IMR-90 (cell line): ENCODE measurements at places on chromosomes 12 and 14. TPM values are rescaled to one million over a fixed set of nuclear protein-coding genes. Genes with fewer than 3 reads are reported as not detected.
A peak's percentile ranks its signal among the peaks of the same experiment; 100 is the strongest.

Gene REM2
- under 0.01 TPM in 2 replicates for total RNA-seq

Gene OASL
- total RNA-seq, result under 0.01 TPM in 2 replicates

Gene NTS
- total RNA-seq, result not detected in 2 replicates

GRCh38 chr14:85996551-85996950, 466.6 kb downstream of the FLRT2 start:
- H3K27me3 ChIP-seq, result no peaks in the 10 kb centered on the region
- no peaks in the 10 kb centered on the region for H3K36me3 ChIP-seq
- no peak overlapping the region for H3K4me3 ChIP-seq
- no peaks in the 10 kb centered on the region for H3K4me1 ChIP-seq
- H3K27ac ChIP-seq, result no peak overlapping the region

- no peak for DNase-seq
- H3K4me1 ChIP-seq, result no peaks in the 10 kb centered on the region
- no peak overlapping the region for H3K4me3 ChIP-seq
- no peak overlapping the region for H3K27ac ChIP-seq
These were observed 9.8 kb upstream of the KRT73 start for GRCh38 chr12:52628111-52628507.

DNA sequence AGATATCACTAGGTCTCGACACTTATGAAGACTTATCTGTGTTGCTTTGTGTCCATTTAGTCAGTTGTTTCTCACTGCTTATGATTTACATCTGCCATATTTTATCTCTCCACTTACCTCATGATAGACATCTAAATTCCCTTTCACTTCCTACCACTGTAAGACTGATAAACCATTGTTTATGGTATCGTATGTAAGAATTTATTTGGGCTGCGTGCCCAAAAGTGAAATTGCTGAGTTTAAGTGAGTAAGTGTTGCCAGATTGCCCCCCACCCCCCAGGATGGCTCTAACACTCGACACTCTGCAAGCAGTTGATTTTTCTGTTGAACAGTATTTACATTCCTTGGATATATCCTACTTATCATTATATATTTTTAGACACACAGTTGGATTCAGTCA, 69.9 kb upstream of the MON2 start:
- DNase-seq, result peak; percentile 74
- no peaks in the 10 kb centered on the region for H3K4me1 ChIP-seq
- H3K36me3 ChIP-seq, result peaks cover 16% of the 10 kb centered on the region
- H3K4me3 ChIP-seq, result no peak overlapping the region
- no peak overlapping the region for H3K27ac ChIP-seq

DNA sequence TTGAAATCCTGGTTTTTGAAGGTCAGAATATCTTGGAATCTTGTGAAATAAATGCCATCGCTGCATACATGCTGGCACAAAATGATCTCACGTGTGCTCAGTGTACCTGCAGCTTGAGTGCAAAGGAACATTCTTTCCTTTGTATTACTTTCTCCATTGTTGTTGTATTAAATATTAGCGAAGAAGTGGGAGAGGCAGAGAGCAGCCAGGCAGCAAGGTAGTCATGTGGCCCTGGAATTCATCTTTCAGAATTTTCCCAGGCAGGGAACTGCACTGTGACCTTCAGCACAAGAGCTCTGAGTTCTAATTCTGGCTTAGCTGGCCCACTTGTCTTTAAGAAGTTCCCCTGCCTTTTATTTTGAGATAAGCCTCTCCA, 145.5 kb downstream of the PRKCH start:
- H3K4me3 ChIP-seq, result no peak overlapping the region
- peaks cover 38% of the 10 kb centered on the region for H3K4me1 ChIP-seq
- no peak for DNase-seq
- H3K36me3 ChIP-seq, result no peaks in the 10 kb centered on the region
- no peaks in the 10 kb centered on the region for H3K27me3 ChIP-seq

DNA sequence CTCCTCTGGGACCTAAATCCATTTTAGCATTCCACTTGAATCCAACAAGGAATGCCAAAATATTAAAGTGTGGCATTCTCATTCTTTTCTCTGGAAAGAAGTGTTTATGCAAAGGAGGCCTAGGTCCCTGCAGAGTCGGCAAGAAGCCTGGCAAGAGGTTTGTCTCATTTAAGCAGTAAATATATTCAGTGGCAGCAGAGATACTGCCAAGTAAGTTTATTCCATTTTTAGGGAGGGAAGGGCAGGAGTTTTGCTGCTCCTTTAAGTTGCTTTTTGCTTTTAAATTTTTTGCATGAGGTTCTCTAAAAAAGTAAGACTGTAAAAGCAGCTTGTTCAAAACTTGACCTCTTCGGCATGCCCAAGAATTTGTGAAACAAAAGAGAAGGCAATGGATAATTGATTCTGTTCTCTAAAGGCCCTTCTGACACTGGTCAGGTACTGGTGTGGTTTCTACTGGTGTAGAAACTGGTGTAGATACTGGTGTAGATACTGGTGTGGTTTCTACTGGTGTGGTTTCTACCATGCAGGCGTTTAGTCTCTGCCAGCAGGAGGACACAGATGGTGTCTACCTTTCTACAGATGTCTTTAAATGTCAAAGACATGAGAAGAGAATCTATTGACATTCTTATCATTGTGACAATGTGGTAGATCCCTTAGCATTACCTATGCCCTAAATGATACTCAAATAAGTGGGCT, 107.3 kb downstream of the SAMD4A start:
- no peaks in the 10 kb centered on the region for H3K27me3 ChIP-seq
- no peak for DNase-seq
- H3K4me1 ChIP-seq, result peaks cover 28% of the 10 kb centered on the region
- no peak overlapping the region for H3K27ac ChIP-seq
- no peaks in the 10 kb centered on the region for H3K36me3 ChIP-seq

DNA sequence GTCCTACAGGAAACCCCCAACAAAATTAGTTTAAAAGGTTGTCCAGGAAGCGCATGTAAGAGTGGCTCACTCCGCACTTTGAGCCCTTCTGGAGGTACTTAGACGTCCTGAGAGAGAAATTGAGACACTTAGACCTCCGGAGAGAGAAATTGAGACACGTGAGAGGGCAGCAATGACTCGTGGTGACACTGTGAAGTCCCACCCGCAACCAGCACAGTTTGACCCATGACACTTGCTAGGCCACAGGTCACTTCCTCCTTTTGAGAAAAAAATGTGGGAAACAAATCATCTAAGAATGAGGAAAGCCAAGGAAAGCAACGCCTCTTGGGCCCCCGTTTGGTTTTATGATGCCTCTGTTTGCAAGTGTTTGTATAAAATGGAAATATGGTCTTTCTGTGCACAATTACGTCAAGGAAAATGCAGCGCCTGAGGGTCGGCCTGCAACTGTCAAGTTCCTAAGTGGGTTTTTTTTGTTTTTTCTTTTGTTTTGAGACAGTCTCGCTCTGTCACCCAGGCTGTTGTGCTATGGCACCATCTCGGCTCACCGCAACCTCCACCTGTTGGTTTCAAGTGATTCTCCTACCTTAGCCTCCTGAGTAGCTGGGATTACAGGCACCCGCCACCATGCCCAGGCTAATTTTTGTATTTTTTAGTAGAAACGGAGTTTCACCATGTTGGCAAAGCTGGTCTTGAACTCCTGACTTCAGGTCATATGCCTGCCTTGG, 13.6 kb upstream of the CDCA4 start:
- H3K4me1 ChIP-seq, result no peaks in the 10 kb centered on the region
- no peaks in the 10 kb centered on the region for H3K36me3 ChIP-seq
- no peak overlapping the region for H3K27ac ChIP-seq
- H3K27me3 ChIP-seq, result peaks cover 7% of the 10 kb centered on the region

DNA sequence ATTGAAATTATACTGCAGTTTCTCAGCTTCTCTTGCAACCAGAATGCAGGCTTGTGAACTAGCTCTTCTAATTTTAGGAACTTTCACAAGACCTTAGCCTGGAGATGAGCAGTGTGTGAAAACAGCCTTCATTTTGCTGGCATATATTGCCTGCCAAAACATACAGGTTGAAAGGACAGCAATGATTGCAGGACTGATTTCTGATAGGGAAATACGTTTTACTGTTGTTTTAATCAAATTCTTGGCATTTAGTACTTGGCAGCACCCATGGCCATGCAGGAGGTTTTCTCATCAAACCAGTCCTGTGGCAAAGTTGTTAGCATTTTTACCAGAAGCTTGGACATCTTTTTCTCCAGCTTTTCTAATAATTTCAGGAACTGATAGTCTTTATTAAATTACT, 91.9 kb upstream of the MUCL1 start:
- no peak for DNase-seq
- no peak overlapping the region for H3K27ac ChIP-seq
- no peaks in the 10 kb centered on the region for H3K36me3 ChIP-seq
- no peaks in the 10 kb centered on the region for H3K27me3 ChIP-seq

DNA sequence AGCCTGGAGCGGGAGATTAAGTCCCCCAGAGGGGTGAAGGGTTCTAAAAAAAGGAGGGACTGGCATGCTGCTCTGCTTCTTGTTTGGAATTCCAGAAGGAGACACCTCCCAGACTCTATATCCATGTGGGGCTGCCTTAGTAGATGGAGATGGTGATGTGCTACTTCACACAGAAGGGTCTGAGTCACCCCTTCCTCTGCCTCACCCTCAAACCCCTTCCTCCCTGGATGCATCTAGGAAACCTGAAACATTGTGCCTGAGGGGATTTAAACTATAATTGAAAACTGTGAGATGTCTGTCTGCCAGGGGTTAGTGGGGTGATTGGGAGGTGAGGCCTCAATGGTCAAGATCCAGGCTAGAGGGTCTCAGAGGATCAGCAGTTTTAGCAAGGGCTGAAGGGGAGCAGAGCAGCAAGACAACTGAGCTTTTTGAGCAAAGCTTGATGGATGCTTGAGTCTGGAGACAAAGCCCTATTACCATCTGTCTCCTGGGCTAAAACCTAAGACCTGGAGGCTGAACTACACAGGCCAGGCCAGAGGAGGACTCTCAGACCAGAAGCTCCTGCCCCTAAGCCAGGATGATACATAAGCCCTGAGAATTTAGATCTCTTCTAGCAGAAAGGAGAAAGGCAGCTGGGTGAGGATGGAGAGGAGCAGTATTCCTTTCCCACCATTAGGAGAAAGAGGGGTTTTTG, 314.7 kb upstream of the ATP2B1 start:
- H3K4me3 ChIP-seq, result no peak overlapping the region
- no peak for DNase-seq
- no peaks in the 10 kb centered on the region for H3K27me3 ChIP-seq
- H3K27ac ChIP-seq, result no peak overlapping the region
- peaks cover 3% of the 10 kb centered on the region; the same call in 1 of the 2 replicates for H3K4me1 ChIP-seq

GRCh38 chr12:95102916-95103671, 29.7 kb upstream of the NR2C1 start:
- peaks cover 5% of the 10 kb centered on the region for H3K4me1 ChIP-seq
- H3K27ac ChIP-seq, result no peak overlapping the region
- H3K27me3 ChIP-seq, result no peaks in the 10 kb centered on the region
- peaks cover 20% of the 10 kb centered on the region for H3K36me3 ChIP-seq
- H3K4me3 ChIP-seq, result no peak overlapping the region

- peak overlapping the region; percentile 29 for H3K4me3 ChIP-seq
- DNase-seq, result no peak
- peaks cover 3% of the 10 kb centered on the region; the same call in 1 of the 2 replicates for H3K4me1 ChIP-seq
- H3K27me3 ChIP-seq, result peaks cover 77% of the 10 kb centered on the region
- H3K36me3 ChIP-seq, result no peaks in the 10 kb centered on the region
- no peak overlapping the region for H3K27ac ChIP-seq
These were observed 5.0 kb upstream of the CCND2 start for GRCh38 chr12:4268329-4269181.

DNA sequence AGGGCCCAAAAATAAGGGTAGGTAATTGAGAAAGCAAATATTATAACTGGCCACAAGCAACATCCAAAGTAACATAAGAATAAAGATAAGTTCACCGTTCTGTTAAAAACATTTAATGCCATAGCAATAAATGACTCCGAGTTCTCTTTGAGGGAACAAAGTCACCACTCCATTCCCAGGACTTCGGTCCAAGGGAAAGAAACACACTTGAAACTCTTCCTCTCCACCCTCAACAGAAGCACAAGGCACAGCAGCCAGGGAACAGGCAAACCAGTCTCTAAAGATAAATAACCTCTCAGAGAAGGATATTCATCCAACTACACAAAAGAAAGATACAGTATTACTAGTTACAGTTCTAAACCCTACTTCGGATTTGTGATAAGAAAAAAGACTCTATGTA, 2.5 kb downstream of the SETD3 start:
- no peak overlapping the region for H3K27ac ChIP-seq
- H3K36me3 ChIP-seq, result no peaks in the 10 kb centered on the region
- peaks cover 9% of the 10 kb centered on the region for H3K4me1 ChIP-seq
- DNase-seq, result no peak

GRCh38 chr12:122867691-122868461, 28.0 kb downstream of the VPS37B start:
- no peaks in the 10 kb centered on the region for H3K27me3 ChIP-seq
- H3K4me1 ChIP-seq, result peaks cover 18% of the 10 kb centered on the region
- no peak for DNase-seq
- no peak overlapping the region for H3K27ac ChIP-seq
- peaks cover 55% of the 10 kb centered on the region for H3K36me3 ChIP-seq

GRCh38 chr12:1807087-1807860, 13.1 kb upstream of the LRTM2 start:
- no peak overlapping the region for H3K4me3 ChIP-seq
- DNase-seq, result no peak
- H3K27me3 ChIP-seq, result no peaks in the 10 kb centered on the region; the same call in 1 of the 2 replicates
- no peaks in the 10 kb centered on the region; the same call in 1 of the 2 replicates for H3K4me1 ChIP-seq

DNA sequence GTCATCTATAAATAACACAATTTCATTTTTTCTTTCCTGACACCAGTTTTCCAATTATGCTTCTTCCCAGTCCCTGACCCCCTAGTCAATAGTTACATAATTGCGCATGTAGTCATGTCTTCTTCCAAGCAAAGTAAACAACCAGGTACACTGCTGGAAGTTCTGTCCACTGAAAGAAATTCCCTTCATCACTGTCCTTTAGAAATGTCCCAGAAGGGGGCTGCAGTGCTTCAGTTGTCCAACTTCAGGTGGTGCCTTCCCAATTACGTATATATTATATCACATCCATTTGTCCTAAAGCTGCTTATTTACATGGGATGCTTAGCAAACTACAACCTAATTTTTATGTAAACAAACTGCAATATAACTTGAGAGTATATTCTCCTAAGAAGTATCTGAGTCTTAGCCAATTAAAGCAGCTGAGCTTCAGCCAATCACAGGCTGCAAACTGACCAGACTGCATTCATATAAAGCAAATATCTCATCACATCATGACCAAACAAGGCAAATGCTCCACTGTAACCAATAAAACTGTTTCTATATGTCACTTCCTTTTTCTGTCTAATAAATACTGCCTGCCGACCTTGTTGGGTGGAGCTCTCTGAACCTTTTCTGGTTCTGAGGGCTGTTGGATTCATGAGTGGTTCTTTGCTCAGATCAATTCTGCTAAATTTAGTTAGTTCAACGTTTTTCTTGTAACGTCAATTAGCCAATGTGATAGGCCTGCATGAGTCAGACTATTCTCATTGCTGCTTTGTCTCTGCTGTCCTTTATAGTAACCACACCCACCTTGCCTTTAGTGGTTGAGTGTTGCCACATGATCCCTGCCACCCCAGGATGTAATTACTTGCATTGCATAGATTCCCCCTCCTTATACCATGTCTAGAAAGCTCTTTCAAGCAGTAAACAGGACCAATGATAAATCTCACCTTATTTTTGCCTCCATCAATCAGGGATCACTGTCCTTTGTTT, 239.3 kb downstream of the ALG10B start:
- no peaks in the 10 kb centered on the region for H3K36me3 ChIP-seq
- no peak overlapping the region for H3K27ac ChIP-seq
- H3K4me3 ChIP-seq, result no peak overlapping the region
- H3K4me1 ChIP-seq, result no peaks in the 10 kb centered on the region
- H3K27me3 ChIP-seq, result no peaks in the 10 kb centered on the region
- DNase-seq, result no peak

- DNase-seq, result peak; percentile 68
- H3K27me3 ChIP-seq, result no peaks in the 10 kb centered on the region
- H3K36me3 ChIP-seq, result no peaks in the 10 kb centered on the region
- no peak overlapping the region for H3K4me3 ChIP-seq
These were observed 128.5 kb upstream of the RGS6 start for GRCh38 chr14:71803539-71804260.
